ENCODE measurements at places on chromosomes 7 and 10. TPM values are rescaled to one million over a fixed set of nuclear protein-coding genes. Genes with fewer than 3 reads are reported as not detected.

The LRIT1 gene
- not detected for total RNA-seq

The EPHB4 gene
- 44.1 TPM for total RNA-seq

The TSPAN33 gene
- total RNA-seq: 0.43 TPM

The SUMF2 gene
- 209 TPM for total RNA-seq

The HECTD2 gene
- 16.4 TPM for total RNA-seq

DNA sequence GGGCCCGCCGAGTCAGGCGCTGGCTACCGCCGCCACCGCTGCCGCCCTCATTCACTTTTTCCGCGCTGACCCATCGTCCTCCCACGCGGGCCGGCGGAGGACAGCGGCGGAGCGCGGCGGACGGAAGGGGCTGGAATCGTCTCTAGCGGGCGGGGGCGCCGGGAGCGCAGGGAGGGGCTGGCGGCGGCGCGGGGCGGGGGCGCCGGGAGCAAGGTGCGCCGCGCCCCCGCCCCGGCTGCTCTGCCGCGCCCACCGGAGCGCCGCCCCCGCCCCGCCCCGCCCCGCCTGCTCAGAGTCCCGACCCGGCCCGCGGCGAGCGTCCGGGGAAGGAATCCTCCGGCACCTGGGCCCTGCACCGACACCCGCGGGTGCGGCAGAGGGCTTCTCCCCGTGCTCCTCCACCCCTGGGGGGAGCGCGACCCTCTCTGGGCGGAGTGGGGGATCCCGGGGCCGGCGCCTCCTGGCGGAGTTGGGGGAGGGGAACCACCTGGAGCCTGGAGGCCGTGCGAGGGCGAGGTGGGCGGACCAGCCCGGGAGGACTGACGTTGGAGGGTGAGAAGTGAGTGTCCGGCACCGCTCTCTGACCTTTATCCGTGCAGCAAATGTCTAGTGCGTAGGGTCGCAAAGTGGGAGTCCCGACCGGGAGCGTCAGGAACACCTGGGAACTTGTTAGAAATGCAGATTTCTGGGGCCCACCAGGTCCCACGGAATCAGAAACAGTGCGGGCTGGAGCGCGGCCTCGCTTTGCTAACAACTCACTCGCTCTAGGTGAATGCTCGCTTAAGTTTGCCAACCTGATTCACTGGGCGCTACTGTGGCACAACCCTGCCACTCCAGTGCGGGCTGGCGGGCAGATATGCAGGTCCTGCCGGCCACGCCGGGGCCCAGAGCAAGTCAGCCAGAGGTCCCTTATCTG is at the start of gene COBL:
Gene COBL, minus strand, starts transcription at position 144 of the 916 bp plus-strand sequence. CDS start 176 bp downstream, outside the sequence.
- no peak for DNase-seq

GRCh38 chr10:123244747-123245146 is 90.5 kb downstream of the BUB3 start:
- DNase-seq: no peak

DNA sequence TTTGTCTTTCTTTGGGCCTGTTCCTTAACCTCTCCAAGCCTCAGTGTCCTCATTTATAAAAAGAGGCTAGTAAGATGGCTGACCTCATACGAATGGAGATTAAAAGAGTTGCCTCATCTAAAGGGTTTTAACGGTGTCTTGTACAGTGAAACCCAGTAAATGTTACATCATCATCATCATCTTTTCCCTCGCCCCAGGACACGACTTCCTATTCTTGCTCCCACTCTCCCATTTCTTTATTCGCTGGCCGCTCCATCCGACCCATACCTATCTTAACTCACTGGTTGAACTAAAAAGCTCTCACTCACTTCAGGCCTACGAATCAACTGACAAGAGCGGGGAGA is 554 bp downstream of the FRA10AC1 start:
- peak; percentile 75 for DNase-seq
